ENCODE measurements at places on chromosomes 1 and 21.

DNA sequence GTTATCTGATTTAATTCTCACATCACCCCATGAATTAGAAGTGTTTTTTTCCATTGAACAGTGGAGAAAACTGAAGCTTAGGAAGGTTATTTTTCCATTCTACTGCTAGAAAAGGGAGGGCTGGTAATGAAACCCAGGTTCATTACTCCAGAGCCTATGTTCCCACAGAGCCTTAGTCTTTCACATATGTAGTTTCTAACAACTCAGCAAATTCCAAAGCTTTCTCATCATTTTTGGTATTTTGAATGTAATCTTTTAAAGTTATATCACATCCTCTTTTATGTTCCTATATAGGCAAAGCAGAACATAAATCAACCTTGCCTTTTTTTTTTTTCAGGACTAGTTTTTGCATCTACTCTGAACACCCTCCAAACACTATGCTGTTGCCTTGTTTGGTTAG lies 131.9 kb upstream of the BEND5 start:
- DNase-seq, result no peak
- no peaks in the 10 kb centered on the region for H3K36me3 ChIP-seq
- no peak overlapping the region for H3K4me3 ChIP-seq
- no peaks in the 10 kb centered on the region for H3K4me1 ChIP-seq

- DNase-seq, result peak; percentile 89
- no peaks in the 10 kb centered on the region for H3K36me3 ChIP-seq
- H3K27me3 ChIP-seq, result no peaks in the 10 kb centered on the region
Measured at GRCh38 chr21:34126269-34126668, 52.9 kb downstream of the MRPS6 start.

DNA sequence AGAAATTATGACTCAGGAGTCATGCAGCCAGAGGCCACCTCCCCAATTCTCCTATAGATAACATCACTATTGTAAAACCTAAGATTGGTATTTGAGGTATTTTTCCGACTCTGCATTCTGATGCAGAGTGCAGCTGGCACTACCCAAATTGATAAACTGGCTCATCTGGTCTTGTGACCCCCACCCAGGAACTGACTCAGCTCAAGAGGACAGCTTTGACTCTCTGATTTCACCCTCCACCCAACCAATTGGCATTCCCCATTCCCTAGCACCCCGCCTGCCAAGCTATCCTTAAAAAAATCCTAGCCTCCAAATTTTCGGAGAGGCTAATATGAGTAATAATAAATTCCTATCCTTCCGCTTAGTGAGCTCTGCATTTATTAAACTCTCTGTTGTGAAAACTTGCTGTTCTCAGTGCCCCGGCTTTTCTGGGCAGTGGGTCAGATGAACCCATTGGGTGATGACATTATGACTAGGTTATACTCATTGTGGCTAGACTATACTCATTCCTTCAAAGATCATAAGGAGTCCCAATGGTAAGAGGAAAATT lies 39.4 kb upstream of the EPS15 start:
- H3K4me3 ChIP-seq, result peak overlapping the region; percentile 16
- H3K27me3 ChIP-seq, result no peaks in the 10 kb centered on the region
- peak overlapping the region; percentile 85 for H3K27ac ChIP-seq
- no peaks in the 10 kb centered on the region for H3K36me3 ChIP-seq
- H3K4me1 ChIP-seq, result peaks cover 28% of the 10 kb centered on the region

DNA sequence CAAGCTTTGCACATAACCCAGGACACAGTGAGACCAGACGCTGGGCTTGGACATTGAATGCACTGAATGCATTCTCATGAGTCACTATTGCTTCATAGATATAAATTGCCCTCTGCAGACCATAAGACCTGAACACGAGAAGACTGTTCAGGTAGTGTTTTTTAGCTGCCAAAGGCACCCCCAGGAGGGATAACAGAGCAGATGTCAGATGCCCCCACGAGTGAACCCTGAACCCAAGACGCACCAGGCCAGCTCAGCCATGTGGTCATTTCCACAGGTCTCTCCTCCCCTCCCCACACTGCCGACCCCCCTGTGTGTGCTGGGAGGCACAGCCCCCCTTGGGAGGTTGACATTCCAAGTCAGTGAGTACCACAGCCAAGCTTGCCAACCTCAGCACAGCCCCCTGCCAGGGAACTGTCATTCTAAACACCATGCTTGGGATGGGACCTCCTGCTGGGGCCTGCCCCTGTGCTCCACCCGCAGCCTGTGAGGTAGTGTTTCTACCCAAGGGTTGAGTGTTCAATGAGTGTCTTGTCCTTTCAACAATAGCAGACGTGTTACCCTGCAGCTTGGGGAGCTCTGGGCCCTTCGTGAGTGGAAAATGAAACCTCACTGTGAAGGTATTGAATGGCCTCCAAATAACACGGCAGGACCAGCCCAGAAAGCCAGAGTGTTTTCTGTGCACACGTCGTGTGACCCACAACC lies 68.2 kb downstream of the PSMG1 start:
- no peaks in the 10 kb centered on the region for H3K27me3 ChIP-seq
- no peak overlapping the region for H3K27ac ChIP-seq
- H3K4me3 ChIP-seq, result no peak overlapping the region
- DNase-seq, result no peak
- no peaks in the 10 kb centered on the region for H3K4me1 ChIP-seq

GRCh38 chr1:57616921-57617320 lies 193.1 kb upstream of the DAB1 start:
- no peak overlapping the region for H3K27ac ChIP-seq
- H3K36me3 ChIP-seq, result no peaks in the 10 kb centered on the region
- DNase-seq, result no peak
- no peaks in the 10 kb centered on the region for H3K27me3 ChIP-seq
- peaks cover 6% of the 10 kb centered on the region for H3K4me1 ChIP-seq

DNA sequence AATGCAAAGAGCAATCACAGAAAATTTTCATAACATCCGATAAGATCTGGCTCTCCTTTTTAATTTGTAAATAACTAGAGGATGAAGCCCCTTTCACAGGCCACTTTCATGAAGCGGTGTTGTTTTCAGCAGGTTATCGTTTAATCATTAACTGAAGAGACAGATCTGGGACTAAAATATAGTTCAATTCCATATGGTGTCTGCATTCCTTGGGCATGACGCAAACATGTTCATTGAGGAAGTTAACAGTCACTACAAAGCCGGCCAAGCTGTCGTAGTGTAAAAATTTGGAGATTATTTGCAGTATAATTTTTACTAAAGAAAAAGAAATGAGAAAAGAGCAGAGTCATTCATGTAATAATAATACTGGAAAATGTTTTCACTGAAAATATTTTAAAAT lies 565.2 kb upstream of the ADAMTS5 start:
- no peaks in the 10 kb centered on the region for H3K36me3 ChIP-seq
- no peak overlapping the region for H3K27ac ChIP-seq
- no peak overlapping the region for H3K4me3 ChIP-seq
- DNase-seq, result no peak
- H3K4me1 ChIP-seq, result no peaks in the 10 kb centered on the region

DNA sequence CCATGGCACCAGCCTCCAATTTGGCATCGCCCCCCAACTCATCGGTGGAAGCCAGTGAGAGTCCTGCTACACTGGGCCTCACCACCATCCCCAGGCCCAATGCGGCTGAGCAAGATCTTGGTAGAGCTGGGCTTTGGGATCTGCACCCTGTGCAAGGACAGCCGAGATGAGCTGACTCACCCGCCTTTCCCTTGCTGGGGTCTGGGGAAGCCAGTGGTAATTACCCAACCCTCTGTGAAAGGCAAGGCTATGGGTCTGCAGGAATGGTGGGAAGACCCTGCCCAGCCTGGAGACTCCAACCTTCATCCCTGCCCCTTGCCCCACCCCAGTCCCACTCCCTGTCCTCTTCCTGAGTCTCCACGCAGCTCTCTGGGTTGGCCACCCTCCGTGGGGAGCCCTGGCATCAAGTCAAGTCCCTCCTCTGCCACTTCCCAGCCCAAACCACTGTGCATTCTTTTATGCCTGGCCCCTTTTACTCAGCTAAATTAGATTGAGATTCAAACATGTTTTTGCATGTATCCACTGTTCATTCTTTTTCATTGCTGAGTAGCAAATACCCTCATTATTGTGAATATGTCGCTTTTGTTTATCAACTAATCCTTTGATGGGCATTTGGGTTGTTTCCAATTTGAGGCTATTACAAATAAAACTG lies 8.8 kb downstream of the SMCP start:
- H3K4me3 ChIP-seq, result peak overlapping the region; percentile 19
- no peaks in the 10 kb centered on the region for H3K27me3 ChIP-seq
- no peaks in the 10 kb centered on the region for H3K36me3 ChIP-seq
- no peak for DNase-seq

GRCh38 chr1:27513528-27513927 lies 23.6 kb upstream of the WASF2 start:
- no peak overlapping the region for H3K4me3 ChIP-seq
- H3K4me1 ChIP-seq, result peaks cover 23% of the 10 kb centered on the region
- H3K27ac ChIP-seq, result no peak overlapping the region
- H3K36me3 ChIP-seq, result no peaks in the 10 kb centered on the region
- no peaks in the 10 kb centered on the region for H3K27me3 ChIP-seq

DNA sequence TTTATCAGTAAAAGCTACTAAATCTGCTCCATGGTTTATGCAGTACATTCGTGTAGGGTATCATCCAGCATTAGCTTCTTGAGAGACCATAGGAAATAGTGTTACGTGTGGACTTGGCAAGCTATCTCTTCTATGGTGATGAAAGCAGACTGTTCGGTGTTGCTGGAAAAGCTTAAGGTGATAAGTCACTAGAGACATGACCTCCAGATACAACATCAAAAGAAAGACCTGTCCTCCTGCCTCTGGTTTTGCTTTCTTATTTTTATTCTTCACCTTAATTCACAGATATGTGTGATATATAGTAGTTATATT lies 53.5 kb upstream of the S1PR1 start:
- H3K4me3 ChIP-seq, result no peak overlapping the region
- H3K36me3 ChIP-seq, result no peaks in the 10 kb centered on the region
- H3K27ac ChIP-seq, result no peak overlapping the region
- H3K4me1 ChIP-seq, result peaks cover 6% of the 10 kb centered on the region
- no peaks in the 10 kb centered on the region for H3K27me3 ChIP-seq
- no peak for DNase-seq

DNA sequence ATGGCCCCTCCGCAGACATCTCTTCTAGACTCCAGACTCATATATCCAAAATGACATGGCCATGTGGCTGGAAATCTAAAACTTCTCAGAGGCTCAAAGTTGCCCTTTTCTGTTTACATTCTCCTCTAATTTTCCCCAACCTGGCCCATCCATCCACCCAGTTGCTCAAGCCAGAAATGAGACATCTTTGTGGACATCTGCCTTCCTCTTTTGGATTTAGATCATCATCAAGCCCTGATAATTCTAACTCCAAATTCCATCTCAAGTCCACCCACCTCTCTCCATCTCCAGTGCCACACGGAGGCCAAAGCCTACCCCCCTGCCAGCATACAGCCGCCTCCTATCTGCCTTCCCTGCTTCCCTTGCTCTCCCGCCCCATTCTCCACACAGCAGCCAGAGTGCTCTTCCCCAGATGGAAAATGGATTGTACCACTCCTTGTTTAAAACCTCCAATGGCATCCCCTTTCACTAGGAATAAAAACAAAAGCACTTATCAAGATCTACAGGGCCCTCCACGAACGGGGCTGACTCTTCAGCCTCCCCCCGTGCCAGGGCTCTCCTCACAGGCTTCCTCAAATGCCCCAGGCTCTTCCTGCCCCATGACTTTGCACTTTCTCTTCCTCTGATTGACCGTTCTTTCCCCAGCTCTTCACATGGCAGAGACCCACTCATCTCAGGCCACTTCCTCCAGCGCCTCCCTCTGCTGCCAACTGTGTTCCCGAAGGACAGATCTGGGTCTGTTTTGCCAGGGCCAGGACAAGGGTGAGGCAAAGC lies 40.1 kb downstream of the SYT6 start:
- peak overlapping the region; percentile 25 for H3K4me3 ChIP-seq
- H3K27me3 ChIP-seq, result no peaks in the 10 kb centered on the region
- peaks cover 26% of the 10 kb centered on the region for H3K4me1 ChIP-seq
- H3K36me3 ChIP-seq, result no peaks in the 10 kb centered on the region
- DNase-seq, result no peak

DNA sequence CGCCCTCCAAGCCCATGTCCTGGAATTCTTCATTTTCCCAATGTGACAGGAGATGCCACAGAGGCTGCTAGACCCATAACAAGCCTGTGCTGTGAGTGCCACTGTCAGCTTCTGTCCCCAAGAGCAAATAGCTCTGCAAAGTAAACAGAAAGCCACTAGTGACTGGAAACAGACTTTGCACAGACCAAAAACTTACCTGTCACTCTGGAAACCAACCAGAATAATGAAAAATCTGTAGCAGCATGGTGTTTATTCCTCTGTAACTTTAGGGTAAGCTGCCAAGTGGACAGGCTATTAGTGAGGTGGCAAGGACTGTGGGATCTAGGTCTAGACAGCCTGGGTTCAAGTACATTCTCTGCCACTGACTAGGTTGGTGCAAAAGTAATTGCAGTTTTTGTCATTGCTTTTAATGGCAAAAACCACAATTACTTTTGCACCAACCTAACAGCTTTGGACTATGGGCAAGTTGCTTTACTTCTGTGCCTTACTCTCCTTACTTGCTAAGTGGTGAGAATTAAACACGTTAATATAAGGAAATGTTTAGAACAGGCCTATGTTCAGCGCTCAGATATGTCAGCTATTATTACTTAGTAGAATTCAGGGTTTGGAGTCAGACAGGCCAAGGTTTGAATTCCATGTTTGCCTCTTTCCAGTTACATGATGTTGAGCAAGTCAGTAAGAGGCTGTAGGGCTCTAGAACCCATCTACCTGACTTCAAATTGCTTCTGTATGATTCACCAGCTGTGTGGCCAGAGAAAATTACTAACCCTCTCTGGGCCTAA lies at the start of gene C8B:
Gene C8B, minus strand, starts transcription at position 100 of the 782 bp plus-strand sequence. Its CDS starts 67 bp downstream, at position 33.
- no peak within 1 kb of the TSS for H3K4me3 ChIP-seq
- no peak within 1 kb of the TSS for H3K27ac ChIP-seq
- DNase-seq, result no peak
- H3K4me1 ChIP-seq, result no peaks in the 10 kb centered on the region
- no peaks in the 10 kb centered on the region for H3K27me3 ChIP-seq
- H3K36me3 ChIP-seq, result no peaks in the 10 kb centered on the region

DNA sequence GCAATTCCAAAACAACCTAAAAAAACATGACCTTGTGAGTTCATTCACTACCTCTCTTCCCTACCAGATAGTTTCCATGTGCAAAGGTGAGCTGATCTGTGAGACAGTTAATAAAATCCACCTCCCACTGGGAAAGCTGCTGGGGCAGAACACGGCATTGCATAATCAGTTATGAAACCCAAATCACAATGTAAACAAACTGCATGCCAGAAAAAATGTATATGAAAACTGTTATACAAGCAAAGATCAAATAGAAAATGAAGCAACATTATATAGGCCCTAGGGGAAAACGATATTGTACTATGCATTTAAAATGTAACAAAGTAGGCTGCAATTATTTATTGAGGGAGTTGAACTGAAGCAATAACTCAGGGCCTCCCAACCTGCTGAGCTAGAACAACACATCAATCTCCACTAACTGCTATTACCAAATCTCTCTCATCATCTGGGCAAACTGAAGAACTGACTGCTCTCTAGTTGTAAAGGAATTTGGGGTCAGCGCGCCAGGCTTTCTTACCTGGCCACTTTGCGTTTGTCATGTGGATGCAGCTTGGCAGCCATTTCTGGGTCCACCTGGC lies 31.0 kb downstream of the TRIT1 start:
- no peak for DNase-seq
- peaks cover 28% of the 10 kb centered on the region for H3K4me1 ChIP-seq
- H3K27me3 ChIP-seq, result no peaks in the 10 kb centered on the region
- H3K4me3 ChIP-seq, result no peak overlapping the region
- H3K36me3 ChIP-seq, result peaks cover 12% of the 10 kb centered on the region

- H3K4me3 ChIP-seq, result no peak overlapping the region
- H3K27ac ChIP-seq, result no peak overlapping the region
- DNase-seq, result no peak
- no peaks in the 10 kb centered on the region for H3K36me3 ChIP-seq
- peaks cover 7% of the 10 kb centered on the region for H3K27me3 ChIP-seq
Measured at GRCh38 chr1:53341521-53341895, 13.6 kb upstream of the LRP8 start.
